H9 (cell line): ENCODE measurements at places on chromosomes 3 and 15.

DNA sequence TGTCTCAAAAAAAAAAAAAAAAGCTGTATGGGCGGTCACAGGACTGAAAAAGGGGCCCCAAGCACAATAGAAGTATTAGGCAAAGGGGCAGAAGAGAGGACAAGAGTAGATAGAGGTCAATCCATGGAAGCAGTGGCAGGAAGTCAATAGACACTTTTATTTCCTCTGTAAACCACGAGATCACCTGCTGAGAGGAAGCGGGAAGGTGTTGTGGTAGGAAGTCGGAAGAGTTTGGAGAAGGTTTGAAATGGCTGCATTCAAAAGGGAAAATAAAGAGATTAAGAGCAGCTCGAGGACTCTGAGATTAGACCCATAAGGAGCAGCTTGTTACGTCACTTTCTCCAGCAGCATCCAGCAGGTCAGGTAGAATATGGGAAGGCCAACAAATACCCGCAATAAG is 14.2 kb upstream of the ZNF148 start:
- DNase-seq, result no peak

DNA sequence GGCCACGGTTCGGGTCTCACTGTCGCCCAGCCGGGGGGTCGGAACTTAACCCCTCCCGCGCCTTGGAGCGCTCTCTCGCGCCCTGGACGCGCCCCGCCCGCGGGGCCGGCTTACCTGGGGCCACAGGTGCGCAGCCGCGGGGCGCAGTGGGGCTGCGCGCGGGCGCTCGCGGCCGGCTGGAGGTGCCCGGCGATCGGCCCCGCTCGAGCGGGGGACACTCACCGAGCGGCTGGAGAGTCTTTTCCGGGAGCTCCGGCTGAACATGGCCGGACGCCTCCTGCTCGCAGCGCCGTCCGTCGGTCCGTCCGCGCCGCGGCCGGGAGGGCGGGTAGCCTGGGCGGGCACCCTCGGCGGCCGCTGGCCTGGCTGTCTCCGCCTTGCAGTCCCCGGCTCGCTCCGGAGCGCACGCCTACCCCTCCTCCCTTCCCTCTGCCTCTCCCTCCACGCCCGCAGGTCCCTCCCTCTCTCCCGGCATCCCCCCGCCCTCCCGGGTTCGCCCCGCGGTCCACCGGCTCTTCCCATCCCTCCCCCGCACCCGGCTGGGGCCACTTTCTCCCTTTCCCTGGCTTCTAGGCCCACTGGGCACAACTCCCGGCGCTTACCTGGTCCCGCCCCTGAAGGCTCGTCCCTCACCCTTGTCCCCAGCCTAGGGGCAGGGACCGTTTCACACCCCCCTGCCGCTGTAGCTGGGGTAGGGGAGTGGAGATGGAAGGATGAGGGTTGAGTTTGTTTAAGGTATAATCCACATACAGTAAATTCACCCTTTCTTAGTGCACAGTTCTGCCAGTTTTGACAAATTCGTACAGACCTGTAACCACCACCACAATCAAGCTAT is 220.1 kb upstream of the PRICKLE2 start:
- peak; percentile 80 for DNase-seq

DNA sequence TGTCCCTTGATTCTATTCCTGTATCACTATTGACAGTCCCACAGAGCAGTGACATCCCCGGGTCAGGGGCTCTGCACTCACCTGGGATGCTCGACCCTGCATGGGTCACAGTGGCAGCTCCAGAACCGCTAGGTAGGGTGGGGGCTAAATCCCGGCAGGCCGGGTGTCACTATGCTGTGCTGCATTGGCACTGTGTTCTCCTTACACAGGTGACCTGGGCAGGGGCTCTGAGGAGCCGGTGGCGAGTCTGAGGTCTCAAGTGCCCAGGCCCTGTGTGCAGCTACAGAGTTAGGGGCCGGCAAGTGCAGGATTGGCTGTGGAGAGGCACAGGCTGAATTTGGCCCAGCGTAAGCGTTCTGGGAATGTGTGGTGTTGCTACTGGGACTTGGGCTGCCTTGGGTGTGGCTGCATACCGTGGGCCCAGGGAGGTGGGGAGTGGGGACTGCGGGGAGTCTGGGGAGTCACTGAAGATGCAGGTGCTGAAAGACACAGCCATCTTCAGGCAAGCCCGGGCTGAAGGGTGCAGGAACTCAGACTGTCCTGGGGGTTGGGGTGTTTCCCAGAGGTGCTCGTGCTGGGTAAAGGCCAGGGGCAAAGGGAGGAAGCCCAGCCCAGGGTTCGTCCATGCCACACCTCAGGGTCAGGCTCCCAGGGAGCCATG is 102.6 kb upstream of the PRR20G start:
- no peak for DNase-seq

- no peak for DNase-seq
These were observed 28.9 kb upstream of the KCNMB3 start for GRCh38 chr3:179279837-179280236.

DNA sequence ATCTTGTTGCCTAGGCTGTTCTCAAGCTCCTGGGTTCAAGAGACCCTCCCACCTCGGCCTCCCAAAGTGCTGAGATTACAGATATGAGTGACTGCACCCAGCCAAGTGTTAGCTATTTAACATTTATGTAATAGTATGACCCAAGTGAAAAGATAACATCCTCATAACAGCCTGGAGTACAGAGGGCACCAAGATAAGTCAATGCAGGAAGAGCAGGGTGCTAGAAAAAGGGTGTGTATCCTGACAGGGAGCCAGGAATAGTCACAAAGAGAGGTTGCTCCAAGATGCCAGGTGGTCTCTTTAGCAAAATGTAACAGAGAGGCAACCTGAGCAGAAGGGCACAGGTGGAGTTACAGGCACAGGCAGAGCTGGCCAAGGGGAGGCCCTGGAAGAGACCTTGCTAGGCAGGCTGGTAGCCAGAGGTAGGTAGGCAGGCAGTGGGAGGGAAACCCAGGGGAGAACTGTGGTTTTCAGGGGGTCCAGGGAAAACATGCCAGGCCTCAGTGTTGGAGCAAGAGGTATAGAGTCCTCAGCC is 277.4 kb downstream of the ERC2 start:
- DNase-seq, result no peak

GRCh38 chr3:57556459-57557084 is 498 bp downstream of the PDE12 start:
- no peak for DNase-seq

GRCh38 chr3:176650478-176650877 is 546.8 kb downstream of the TBL1XR1 start:
- no peak for DNase-seq

GRCh38 chr15:70235347-70235746 is 137.6 kb upstream of the TLE3 start:
- peak; percentile 5 for DNase-seq

- peak; percentile 52 for DNase-seq
These were observed 11.5 kb downstream of the FEZF2 start for GRCh38 chr3:62361824-62362223.

- no peak for DNase-seq
These were observed 710 bp downstream of the MECOM start for GRCh38 chr3:169662843-169663160.

- peak; percentile 69 for DNase-seq
These were observed 3.0 kb upstream of the TRH start for GRCh38 chr3:129971351-129972052.

- DNase-seq, result no peak
These were observed 73.7 kb downstream of the ABHD5 start for GRCh38 chr3:43764471-43764870.

- no peak for DNase-seq
These were observed 249.7 kb downstream of the KCNMB2 start for GRCh38 chr3:178785961-178786360.

- DNase-seq, result peak; percentile 90
These were observed at the start of gene SEMA3G for GRCh38 chr3:52444860-52445793. TSS of gene SEMA3G (minus strand) at chr3:52445103. CDS start at chr3:52445027, 76 bp downstream.

DNA sequence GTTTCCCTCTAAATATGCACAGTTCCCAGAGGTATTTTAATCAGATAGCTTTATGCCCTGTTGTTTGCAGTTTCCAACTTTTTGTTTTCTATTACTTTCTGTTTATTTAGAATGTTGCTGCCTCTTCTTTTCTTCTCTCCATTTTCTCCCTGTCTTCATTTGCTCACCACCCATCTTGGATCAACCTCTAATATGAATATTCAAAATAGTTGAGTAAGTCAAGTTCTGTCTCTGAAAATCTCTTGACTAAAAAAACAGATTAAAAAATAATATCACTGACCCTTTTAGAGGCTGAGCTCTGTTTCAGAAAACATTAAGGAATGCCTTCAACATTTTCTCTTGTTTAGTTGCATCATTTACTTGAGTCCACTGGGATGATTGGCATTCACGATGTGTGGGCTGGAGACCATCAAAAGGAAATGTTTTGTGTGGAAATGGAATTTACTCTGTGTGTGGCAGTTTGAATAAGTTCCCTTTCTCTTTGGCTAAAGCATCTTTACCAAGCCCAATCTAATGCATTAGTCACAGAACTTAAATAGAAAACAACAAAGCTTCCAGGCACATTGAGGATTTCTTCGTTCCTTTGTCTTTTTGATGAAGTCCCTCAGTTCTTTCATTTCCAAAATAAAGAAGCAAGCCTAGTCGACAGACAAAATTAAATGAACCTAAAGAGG is 633.9 kb upstream of the TGFBR2 start:
- no peak for DNase-seq

- no peak for DNase-seq
These were observed 35.4 kb downstream of the EHD4 start for GRCh38 chr15:41936649-41937567.

- no peak for DNase-seq
These were observed 269.8 kb downstream of the MBNL1 start for GRCh38 chr3:152538518-152538917.

DNA sequence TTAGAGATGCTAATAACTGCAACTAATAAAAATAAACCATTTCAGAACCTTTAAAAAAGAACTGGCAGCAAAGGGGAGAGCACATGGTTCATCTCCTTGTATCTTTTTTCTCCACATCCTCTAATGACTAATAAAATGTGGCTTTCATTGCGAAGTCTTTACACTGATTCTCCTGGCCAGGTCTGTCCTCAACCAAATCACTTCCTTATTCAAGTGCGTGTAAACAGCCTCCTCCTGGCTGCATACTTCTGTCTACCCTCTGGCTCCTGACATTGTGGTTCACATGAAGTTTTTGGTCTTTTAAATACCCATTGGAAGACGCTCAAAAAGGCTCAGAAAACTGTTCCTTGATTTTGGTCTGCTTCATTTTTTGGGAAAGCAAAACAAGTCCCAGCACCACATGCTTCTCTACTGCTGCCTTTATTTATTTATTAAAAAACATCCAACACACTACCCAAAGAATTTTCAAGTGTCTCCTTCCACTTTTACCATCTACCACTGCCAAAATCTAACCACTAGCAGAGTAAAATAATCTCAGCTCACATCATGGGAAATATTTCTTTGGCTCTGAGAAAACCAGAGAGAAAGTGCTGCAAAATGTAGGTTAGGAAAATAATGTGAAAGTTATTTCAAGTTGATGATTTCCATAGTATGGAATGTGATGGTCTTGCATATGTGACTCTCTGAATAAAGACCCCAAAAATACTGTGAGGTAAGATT is 85.1 kb downstream of the EFL1 start:
- no peak for DNase-seq

DNA sequence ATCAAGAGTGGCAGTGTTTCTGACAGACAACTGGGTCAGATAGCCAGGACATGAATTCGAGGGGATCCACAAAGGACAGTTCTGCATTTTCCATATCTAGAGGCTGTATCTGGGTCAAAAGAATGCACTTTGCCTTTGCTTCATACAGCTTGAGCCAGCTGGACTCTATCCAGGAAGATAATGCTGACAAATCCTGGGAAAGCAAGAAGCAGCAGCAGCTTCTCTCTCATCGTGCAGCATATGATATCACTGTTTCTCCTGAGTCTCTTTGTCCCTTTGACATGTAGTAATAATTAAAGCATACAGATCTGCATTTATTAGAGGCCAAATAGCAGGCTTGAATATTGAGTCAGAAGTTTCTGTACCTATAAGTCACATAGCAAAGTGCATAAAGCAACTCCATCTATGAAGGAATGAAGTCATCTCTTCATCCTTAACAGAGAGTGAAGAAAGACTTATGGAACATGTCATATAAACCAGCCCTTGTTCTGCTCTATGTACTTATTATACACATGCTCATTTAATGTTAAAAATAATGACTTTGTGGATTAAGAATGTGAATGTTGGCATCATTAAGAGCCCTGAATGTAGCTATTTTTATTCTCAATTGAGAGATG is 236.8 kb upstream of the GBE1 start:
- no peak for DNase-seq

DNA sequence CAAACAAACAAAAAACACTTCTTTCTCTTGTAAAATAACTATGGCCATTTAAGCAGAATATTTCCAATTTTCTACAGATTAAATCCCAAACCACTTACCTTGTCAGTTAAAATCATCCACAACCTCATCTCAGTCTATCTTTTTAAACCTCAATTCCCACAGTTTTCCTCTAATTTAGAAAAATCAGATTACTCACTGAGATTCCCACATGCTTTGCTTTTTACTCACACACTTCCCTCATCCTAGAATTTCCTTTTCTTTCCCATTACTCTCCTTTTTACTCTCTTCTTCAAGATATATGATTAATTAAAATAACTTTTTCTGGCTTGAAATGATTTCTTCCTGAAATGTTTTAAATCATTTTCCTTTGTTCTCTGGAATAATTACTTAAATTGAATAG is 790.7 kb downstream of the ROBO1 start:
- no peak for DNase-seq

DNA sequence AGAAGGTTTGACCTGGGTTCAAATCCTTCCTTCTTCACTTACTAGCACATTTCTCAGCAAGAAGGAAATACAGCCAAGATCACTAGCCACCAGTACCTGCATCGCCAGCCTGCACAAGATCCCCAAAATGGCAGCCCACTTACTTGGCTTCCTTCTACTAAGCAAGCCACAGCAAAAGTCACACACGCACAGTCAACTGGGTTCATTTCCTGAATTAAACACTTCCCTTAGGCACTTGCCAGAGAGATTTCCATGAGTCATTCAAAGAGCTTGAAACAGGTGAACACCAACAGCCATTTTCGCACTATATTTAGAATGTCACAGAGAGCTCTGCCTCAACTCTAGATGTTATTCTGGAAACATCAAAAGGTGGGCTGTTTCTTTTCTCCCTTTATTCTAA is 42.6 kb downstream of the MGLL start:
- DNase-seq, result no peak

DNA sequence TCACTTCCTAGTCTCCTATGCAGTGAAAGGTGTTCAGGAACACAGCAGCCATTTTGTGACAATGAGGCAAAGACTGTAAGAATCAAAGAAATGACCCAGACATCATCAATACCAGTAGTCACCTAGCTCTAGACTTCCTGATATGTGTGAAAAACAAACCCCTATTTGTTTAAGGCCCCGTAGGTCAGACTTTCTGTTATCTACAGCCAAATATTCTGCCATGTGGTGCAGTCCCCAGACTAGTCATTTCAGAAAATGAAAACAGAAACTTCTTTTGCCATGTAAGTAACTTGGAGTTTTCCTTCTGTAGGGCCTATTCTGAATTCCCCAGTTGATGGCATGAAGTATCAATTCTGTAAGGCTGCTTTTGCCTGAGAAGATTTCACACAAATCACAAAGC is 181.7 kb upstream of the SNTN start:
- DNase-seq, result no peak

- no peak for DNase-seq
These were observed 8.0 kb downstream of the HDDC3 start for GRCh38 chr15:90924375-90924774.
